ENCODE measurements at places on chromosomes 13 and 19.

GRCh38 chr13:112902101-112902651 is 66.8 kb upstream of the MCF2L start:
- no peak for DNase-seq

DNA sequence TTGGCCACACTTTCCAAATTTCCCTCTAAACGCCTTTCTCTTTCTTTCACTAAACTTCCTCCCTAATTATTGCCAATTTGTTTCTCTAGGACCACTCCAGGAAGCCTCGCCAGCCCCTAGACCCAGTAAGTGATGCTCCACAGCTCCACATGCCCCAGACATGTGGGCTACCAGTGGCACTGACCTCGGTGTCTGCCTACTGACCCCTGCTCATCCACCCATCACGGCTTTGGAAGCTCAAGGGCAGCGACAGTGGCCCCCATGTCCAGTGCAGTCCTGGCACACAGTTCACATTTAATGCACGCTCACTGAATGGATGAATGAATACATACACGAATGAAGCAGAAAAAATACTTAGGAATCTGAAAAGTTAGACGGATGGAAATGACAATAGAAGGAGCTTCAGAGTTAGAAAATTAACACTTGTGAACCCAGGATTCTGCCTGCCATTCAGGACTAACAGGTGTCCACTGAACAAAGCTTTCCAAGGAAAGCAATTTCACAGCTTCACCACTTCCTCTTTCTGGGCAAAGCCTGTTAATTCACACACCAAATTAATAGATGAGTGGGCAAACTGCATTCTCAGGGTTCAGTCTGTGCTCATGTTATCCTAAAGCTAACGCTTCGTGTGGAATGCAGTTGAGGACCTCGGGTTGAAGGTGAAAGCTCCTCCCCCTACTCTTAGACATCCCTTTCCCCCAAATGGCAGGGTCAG is 50.9 kb downstream of the CCDC70 start:
- DNase-seq: no peak

DNA sequence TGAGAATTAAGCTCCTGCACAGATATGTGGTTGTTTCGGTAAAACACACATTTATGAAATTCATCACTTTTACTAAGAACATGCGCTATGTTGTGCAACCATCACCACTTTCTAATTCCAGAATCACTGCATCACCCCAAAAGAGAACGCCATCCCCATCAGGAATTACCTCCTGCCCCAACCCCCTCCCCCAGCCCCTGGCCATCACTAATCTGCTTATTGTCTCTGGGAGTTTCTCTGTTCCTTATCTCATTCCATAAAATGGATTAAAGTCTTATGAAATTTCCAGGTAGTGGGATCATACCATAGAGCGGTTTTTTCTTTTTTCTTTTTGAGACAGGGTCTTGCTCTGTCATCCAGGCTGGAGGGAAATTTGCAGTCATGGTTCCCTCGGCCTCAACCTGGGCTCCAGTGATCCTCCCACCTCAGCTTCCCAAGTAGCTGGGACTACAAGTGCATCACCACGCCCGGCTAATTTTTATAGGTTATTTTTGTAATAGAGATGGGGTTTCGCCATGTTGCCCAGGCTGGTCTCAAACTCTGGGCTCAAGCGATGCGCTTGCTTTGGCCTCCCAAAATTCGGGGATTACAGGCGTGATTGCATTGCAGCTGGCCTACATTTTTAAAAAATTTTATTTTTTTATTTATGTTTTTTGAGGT is 3.5 kb downstream of the ZSCAN5B start:
- DNase-seq: no peak

DNA sequence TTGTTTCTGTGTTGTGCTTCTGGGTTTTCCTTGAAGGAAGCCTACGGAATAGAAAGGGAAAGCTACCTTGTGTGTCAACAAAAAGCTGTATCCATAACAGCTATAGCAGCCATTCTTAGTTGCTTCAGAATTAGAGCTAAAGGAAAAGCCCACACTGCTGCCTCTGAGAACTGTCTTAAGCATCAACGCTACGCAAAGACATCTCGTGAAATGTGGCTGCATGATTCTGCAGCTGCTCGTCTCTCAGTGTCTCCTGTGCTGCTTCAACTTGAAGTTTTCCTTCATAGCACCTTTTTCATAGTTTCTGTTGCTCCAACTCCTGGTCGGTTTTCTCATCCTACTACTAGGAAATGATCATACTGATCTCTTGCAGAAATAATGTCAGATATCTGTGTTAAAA is 140.9 kb upstream of the MAB21L1 start:
- no peak for DNase-seq

GRCh38 chr19:30001791-30002190 is 59.8 kb downstream of the URI1 start:
- no peak for DNase-seq

DNA sequence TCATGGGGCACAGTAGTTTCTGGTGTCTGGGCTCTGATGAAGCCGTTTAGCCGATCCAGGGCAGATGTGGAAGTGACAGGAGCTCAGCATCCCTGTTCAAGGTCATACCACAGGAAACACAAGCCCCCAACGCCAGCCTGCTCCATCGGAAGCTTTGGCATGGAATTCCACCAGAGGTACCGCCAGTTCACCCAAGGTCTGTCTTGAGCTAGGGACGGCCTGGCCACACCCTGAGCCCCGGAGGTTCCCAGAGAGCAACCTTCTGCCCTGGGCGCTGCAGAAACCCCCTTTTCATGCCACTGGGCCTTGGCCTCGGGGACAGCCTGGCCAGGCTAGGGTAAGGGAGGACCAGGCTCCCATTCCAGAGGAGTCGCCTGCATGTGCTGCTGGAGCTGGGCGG is 39.4 kb upstream of the TPM4 start:
- DNase-seq: no peak
